ENCODE measurements at places on chromosomes 11 and 22.

GRCh38 chr11:86741839-86742805, 58.2 kb upstream of the PRSS23 start:
- no peak for DNase-seq

- DNase-seq, result no peak
These were observed 87.2 kb downstream of the KIAA1671 start for GRCh38 chr22:25039754-25040153.

GRCh38 chr11:29844701-29845379, 172.0 kb downstream of the KCNA4 start:
- DNase-seq, result no peak

DNA sequence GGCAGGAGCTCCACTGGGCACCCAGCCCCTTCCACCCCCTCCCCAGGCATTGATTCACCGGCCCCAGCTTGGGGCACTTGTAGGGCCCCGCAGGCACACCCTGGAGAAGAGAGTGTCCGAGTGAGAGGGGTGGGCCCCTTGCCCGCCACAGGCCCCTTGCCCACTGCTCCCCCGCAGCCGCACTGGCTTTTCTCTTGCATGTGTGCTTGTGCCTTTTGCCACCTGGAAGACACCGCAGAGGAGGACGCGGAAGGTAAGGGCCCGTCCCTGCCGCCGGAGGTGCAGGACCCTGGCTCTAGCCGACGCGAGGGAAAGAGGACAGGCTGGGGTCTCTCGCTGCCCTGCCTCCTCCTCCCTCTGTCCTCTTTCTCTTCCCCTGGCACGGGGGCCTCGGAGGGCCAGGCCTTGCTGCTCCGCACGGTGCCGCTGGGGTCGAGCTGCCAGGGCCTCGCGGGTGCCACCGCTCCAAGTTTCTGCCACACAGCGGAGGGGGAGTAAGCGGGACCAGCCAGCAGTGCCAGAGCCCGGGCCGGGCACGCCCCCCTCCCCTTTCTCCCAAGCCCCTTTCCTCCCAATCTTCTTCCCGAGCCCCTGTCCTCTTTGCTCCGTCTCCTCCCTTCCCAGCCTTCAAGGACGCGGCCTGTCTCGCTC, 9.5 kb downstream of the TNNT3 start:
- no peak for DNase-seq

DNA sequence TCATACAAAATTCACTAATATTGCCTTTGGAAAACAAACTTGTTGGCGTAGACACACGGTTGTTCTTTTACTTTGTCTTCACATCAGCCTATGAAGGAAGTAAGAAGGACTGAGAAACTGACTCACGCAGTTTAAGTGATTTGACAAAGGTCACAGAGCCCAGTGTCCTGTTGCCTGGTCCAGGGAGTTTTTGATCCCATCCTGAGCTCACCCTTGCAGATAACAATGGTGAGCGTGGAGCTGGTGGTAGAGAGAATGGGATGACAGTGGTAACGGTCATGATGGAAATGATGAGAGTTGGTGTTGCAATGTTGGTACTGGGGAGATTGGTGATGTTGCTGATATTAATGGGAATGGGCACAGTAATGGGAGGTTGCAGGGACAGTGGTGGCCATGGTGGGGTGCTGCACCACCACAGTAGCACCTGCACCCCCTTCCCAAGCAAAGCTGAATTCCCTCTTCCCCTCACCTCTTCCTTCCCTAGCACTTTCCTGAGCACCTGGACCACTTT, 22.0 kb downstream of the CREB3L1 start:
- DNase-seq, result no peak

GRCh38 chr22:38924347-38924952, 33.0 kb upstream of the APOBEC3A start:
- no peak for DNase-seq

- no peak for DNase-seq
These were observed 3.2 kb downstream of the TAF1D start for GRCh38 chr11:93737904-93738612.

DNA sequence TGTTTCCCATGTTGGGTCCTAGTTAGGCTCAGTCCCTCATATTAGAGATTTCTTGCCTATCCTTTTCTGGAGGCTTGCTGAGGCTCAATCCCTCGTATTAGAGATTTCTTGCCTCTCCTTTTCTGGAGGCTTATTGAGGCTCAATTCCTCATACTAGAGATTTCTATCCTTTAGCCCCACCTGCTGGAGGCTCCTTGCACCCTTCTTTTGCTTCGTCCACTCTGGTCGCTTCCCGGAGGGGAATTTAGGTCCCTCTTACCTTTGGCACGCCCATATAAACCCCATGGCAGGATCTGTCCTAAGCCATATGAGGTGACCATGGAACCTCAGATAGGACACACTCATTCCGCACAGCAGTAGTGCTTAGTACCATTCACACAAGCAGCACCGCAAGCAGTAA, 15.9 kb downstream of the CYP2D6 start:
- no peak for DNase-seq

GRCh38 chr11:74268456-74268855, 43.0 kb downstream of the P4HA3 start:
- no peak for DNase-seq

DNA sequence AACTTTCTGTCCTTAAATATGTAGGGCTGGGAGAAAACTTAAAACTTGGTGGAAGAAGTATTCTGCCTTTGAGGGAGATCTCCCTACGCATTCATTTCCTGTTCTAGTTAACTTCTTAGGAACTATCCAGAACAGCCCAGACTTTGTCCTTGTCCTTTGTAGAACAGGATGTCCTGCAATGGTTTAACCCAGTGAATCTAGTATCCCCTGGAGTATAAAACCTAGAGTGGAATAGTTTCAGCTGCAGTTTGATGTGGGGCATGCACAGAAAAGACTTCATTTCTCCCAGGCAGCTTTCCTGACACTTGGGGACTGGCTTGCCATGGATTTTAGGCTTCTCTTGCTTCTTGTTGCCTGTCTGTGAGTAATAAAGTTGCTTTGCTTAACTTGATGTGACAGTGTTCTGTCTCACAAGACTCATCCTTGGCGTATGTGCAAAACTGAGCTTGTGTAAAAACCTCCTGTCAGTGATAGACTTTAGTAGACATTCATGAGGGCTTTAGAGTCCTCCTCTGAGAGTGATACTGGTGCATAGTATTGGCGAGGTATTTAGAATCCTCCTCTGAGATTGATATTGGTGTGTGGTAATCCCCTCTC, 28.2 kb downstream of the ARHGAP42 start:
- no peak for DNase-seq

DNA sequence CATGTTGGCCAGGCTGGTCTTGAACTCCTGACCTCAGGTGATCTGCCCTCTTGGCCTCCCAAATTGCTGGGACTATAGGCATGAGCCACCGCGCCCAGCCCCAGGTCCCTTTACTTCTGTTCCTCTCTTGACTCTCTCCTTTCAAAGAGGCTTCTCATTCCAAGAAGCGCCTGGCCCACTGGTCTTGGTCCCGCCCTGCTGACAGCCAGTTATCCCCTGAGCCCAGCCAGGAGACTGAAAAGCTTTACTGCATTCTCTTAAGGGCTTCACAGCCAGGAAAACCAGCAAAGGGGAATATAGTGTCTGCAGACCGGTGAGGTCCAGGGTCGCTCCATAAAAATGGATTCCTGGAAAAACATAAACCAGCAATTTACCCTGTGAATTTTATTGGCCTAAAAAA, 68.3 kb downstream of the NFAM1 start:
- no peak for DNase-seq

GRCh38 chr11:126711977-126712625, 288.5 kb downstream of the KIRREL3 start:
- no peak for DNase-seq

DNA sequence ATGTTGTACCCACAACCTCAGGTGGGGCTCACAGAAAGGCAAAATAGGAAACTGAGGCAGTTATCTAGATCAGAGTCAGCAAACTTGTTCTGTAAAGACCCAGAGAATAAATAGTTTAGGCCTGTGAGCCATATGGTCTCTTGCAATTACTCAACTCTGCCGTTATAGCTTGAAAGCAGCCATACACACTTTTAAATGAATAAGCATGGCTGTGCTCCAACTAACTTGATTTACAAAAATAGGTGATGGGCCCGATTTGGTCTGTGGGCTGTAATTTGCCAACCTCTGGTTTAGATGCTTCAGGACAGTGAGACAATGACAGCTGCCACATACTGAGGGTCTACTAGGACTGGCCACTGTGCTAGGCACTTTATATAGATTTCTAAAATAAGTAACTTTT, 198.8 kb upstream of the NARS2 start:
- no peak for DNase-seq

- no peak for DNase-seq
These were observed 16.0 kb upstream of the PPP2R1B start for GRCh38 chr11:111782109-111782741.

DNA sequence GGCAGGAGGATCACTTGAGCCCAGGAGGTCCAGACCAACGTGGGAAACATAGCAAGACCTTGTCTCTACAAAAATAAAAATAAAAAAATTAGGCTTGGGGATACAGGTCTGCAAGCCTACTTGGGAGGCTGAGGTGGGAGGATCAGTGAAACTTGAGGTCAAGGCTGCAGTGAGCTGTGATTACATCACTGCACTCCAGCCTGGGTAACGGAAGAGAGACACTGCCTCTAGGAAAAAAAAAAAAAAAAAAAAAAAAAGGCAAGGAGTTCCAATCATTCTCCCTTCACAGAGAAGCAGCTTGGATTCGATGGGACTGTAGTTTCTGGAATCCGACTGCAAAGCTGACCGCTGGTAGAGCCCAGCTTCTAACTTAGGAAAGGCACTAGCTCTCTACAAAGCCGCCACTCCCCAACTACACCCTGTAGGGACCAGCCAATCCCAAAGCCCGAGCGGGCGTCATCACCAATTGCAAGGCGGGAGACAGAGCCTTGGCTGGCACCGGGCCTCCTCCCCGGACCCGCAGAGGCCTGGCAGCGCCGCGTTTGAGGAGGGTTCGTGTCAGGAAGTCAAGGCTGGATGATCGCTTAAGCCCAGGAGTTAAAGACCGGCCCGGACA, 716 bp upstream of the DDB2 start:
- peak; percentile 49 for DNase-seq

- no peak for DNase-seq
These were observed 18.2 kb upstream of the MOB2 start for GRCh38 chr11:1504581-1505290.

DNA sequence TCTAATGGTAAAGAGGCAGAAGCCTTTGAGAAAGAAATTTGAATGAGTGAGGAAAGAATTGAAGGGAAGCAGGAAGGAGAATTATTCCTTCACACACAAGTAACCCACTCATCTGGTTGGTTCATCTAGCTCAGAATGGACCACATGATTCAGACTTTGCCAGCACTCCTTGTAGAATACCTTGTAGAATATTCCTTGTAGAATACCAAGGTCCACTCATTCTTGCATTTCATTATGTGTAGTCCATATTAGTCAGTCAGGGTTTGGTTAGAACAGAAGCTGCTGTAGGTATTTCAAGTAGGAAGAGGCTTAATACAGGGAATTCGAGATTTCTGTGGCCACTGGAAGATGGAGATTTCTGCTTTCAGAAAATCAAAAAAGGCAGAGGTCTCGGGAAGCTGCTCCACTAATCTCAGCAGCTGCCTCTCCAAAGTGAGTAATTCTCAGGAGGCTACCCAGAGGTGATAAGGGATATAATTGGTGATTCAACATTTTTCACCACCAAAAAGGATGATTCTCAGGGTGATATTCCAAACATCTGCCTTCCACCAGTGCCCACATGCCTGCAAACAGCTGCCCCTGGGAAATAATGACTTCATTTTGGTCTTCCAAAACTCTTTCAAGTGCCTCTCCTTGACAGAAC, 329.1 kb downstream of the TMEM135 start:
- no peak for DNase-seq

- DNase-seq, result no peak
These were observed 94.0 kb upstream of the TMEM45B start for GRCh38 chr11:129721685-129722084.

GRCh38 chr11:3133261-3134217, 31.6 kb downstream of the OSBPL5 start:
- no peak for DNase-seq

- DNase-seq, result no peak
These were observed 29.4 kb upstream of the TTC36 start for GRCh38 chr11:118497831-118498230.

- DNase-seq, result no peak
These were observed 321.0 kb downstream of the DDX10 start for GRCh38 chr11:108985945-108986279.

DNA sequence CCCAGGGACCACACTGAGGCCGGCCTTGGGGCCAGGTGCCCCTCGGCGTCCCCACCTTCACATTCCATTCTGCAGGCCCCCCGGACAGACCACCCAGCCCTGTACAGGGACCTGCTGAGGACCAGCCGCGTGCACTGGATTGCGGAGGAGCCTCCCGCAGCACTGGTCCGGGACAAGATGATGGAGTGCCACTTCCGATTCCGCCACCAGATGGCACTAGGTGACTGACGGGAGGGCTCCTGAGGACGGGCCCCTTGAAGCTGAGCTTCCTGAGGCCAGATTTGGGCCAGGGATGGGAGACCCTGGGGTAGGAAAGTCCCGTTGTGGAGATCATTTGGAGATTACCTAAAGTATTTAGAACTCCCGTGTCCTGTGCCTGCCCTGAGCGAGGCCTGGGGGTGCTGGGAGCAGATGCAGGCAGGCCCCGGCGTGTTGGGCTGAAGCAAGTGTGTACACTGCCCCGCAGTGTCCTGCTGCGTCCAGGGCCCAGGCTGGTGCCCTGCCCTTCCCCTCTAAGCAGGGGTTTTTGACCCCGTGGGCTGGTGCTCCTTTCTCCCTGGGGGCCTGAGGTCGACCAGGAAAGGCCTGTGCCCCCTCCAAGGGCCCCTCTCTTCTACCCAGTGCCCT, 20.0 kb downstream of the TRMU start:
- DNase-seq, result no peak

Measured in cortex of kidney (tissue), 1 donor.